ENCODE measurements at places on chromosomes 3 and 15.
A peak's percentile ranks its signal among the peaks of the same experiment; 100 is the strongest.

DNA sequence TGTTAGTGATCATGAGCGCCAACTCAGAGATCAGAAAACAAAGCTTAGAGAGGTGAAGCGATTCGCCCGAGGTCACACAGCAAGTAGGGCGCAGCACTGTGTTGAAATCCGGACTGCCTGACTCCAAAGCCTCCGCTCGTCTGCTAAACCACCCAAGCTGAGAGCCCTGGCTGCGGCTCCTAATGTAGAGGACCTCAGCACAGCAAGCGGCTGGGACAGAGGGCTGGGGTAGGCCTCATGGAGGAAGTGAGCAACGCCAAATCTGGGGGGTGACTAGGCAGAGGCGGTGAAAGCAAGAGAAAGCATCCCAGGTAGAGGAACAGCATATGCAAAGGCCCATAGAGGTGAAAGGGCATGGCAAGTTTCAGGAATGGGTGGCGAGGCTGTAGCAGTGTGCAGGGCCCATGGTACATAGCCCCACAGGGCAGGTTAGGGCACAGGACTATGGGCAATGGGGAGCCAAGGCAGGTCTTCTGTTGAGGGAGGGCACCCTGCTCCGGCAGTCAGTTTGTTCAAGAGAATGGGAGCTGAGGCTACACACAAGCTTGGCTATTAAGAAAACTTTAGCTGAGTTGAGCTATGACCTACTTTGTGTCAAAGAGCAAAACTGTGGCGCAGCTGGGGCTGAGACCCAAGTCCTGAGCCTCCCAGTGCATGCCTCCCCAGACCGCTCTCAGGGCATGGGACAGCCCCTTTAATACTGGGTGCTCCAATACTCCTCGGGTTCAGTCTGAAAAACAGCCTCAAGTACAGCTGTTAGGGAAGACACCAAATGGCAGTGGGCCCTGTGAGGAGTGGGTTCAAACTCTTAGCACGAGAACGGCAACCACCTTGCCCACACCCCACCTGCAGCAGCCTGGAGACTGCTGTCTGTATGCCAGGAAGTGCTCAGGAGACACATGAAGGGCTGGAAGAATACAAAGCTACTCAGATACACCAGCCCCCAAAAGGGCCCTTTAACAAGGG, 988 bp upstream of the CFAP92 start:
- no peak for DNase-seq

- DNase-seq, result no peak
These were observed 3.6 kb downstream of the FYTTD1 start for GRCh38 chr3:197753263-197753662.

DNA sequence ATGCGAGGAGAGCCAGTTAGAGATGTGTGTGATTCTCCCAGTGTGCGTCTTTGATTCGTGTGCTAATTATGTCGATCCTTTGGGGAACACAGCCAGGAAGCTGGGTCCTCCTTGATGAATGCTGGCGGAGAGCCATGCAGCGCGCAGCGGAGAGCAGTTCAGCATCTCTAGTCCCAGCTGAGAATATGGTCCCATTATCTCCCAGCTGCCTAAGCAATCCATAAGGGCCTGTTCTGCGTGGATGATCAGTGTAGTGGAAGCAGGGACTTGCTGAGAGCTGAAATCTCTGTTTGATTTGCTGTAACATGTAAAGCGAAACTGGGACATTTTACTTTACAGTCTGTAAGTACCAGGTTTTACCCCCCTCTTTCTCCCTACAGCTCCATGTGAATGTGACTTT, 412.7 kb downstream of the CNTN4 start:
- no peak for DNase-seq

DNA sequence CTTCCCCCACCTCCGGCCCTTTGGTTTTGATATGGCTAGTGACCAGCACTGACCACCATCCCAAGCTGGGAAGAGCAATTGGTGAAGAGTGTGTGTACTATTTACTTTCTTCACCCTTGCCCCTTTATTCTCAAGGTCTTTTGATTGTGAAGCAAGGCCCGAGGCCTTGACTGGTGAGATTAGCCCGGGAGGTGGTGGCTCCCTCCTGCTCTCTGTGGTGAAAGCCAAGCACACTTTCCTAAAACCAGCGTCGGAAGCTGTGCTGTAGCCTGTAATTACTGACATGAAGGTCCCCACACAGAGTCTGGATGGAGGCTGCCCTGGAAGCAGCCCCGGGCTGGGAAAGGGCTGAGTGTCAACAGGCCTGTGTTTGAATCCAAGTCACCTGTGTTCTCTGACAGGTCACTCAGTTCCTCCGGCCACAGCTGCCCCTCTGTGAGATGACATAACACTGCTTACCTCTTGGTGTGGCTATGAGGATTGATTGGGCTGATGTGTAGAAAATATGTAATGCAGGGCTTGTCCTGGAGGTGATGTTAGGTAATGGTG, 60.5 kb upstream of the PRR23C start:
- no peak for DNase-seq

- DNase-seq, result peak; percentile 57
These were observed 22.0 kb downstream of the RAB27A start for GRCh38 chr15:55267401-55268175.
